ENCODE measurements at places on chromosomes 7 and 10.

DNA sequence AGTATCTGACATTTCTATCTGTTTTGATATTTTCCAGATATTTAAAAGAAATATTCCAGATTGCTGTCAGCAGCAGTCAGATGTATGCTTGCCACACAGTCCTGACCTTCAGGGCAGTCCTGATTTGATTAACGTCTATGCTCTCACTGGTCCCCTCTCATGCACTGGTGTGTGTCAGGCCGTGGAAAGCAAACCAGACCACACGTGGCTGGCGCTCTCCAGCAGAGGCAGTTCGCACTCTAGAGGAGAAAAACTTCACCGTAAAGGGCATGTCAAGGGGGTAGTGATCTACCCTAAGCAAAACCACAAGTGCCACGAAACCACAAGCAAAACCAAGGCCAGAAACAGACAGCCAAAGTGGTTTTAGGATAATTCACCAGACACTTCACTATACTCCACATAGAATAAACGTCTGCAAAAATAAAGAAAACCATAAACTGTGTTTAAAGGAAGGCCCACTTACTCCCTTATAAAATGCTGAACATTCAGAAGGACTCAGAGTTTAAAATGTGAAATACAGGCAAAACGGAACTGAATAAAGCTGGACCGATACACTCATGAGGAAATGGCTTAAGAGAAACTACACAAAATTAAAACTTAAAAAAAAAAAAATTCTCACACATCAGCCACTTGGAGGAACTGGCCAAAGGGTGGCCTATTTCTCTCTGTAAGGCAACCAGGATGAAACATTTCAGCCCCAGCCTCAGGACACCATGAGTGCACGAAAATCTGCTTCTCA lies 26.4 kb downstream of the PARP12 start:
- DNase-seq = no peak

DNA sequence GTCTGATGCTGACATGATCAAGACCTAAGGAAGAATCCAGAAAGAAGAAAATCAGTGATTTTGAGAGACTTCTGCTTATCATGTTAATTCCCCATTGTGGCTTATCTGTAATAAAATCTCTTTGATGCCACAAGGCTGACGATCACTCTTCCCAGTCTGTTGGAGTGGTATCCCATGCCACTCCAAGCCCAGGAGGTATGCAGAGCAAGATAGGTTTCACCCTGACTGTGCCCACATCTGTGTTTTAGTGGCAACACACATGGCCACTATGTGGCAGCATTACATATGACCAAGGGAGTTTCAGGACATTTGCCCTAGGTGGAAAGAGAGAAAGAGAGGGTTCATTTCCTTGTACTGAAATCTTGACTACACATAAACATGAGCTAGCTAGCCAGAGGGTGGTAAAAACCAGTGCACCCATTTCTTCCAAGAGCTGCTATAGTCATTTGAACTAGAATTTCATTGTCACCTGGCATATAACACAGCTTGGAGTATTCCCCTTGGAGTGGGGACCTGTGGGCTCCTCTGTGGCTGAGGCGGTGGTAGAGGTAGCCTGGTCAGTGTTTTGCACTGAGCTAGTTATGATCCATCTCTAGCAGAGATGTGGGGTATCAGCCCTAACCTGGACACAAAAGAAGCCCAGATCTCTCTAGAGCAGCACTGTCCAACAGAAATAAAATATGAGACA lies 20.8 kb downstream of the LAMB4 start:
- no peak for DNase-seq

DNA sequence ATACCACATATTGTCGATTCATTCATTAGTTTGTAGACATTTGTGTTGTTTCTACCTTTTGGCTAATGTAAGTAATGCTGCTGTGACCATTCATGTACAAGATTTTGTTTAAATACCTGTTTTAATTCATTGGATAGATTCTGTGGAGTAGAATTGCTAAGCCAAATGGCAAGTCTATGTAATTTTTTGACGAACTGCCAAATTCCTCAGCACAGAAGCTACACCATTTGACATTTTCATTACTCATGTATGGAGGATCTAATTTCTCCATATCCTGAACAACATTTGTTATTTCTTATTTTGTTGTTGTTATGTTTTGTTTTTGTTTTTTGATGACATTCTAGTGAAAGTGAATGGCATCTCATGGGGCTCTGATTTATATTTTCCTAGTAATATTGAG lies 1351.3 kb upstream of the SORCS1 start:
- DNase-seq = no peak

GRCh38 chr10:27512548-27512947 lies 8.4 kb downstream of the RAB18 start:
- DNase-seq = no peak

- DNase-seq = no peak
Measured at GRCh38 chr10:97548828-97549455, 23.6 kb upstream of the ANKRD2 start.

- no peak for DNase-seq
Measured at GRCh38 chr7:30074422-30075030, 46.3 kb downstream of the PLEKHA8 start.

DNA sequence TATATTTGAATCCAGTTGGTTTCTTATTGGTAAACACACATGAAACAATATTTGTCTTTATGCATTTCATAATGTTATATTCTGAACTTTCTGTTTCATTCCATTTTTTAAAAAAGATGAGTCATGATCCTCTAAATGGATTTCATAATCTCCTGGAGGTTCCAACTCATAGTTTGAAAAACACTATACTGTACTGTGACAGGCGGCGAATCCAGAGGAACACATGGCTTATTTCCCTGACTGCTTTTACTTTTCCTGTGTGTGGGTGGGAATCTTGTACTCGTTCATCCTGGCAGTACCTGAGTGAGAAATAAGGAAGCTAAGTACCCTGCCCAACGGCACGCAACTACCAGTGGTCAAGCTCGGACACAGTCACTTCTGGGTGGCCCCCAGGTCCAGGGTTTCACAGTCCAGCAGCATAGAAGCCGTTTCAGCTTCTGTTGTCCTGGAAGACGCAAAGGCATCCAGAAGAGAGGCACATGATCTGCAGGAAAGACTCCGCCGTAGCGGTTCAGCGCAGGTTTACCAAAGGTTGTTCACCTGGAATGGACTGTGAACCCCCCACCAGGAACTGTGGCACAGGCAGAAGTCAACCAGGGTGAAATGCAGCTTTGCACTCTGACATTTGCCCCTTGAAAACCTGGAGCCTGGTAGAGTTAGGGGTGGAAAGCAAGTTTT lies 117.7 kb downstream of the CCNY start:
- no peak for DNase-seq

GRCh38 chr10:49841615-49842332 lies 79.7 kb upstream of the OGDHL start:
- DNase-seq = no peak

DNA sequence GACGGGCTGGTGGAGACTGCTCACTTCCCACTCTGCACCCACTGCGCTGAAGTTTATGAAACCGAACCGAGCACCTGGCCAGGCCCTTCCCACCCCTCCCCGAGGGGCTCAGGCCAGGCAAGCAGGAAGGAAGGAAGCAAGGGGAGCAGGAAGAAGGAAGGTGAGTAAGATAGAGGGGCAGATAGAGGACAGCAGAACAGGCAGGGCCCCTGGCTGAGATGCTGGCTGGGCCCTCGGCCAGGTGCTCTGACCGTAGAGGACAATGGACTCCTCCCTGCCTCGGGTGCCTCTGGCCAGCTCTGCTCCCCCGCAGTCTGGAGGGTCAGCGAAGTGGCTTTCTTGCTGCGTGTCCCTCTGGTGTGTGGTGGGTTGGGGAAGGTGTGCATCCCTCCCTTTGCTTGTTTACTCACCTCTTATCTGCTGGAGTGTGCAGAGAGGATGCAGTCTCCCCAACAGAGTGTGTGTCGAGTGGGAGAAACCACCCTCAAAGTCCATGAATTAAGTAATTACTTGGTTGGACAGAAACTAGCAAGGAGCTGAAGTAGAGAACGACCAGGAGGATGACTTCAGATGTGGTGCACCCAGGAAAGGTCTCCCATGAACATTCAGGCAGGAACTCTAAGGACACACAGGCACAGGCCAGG lies 82.8 kb upstream of the PPP2R2D start:
- DNase-seq = no peak

GRCh38 chr7:81514546-81514945 lies 255.3 kb downstream of the HGF start:
- DNase-seq = no peak

- DNase-seq = no peak
Measured at GRCh38 chr7:11848251-11848650, 16.3 kb upstream of the THSD7A start.

DNA sequence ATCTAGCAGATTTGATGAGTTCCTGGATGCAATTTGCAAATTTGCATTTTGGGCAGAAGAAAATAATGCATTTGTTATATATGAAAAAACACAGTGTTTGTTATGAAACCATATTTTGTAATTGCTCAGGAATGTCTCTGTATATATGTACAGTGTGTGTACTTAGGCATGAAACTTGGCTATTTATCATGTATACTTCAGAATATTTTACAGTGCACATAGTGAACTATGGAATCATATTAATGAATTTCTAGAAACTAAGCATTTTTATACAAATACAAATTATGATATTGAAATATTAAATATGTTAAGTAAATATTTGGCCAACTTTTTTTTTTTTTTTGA lies 107.5 kb downstream of the TWIST1 start:
- no peak for DNase-seq

GRCh38 chr7:25545124-25546008 lies 317.1 kb upstream of the NPVF start:
- DNase-seq = no peak

DNA sequence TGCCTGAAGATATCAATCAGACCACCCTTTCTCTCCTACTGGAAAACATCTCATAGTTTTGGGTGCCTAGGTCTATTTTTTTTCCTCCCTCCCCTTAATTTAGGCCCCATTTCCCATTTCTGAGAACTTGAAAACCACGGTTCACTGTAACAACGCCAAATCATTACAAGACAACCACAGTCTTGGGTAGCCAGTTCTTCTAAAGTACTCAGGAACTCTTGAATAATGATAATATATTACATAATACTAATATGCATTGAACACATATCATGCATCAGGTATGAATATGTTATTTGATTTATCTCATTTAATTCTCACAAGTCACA lies 185.1 kb upstream of the ADO start:
- DNase-seq = no peak

- no peak for DNase-seq
Measured at GRCh38 chr7:116561697-116562483, 37.1 kb downstream of the CAV1 start.

GRCh38 chr7:22144950-22145349 lies 199.3 kb upstream of the CDCA7L start:
- no peak for DNase-seq

Data from stimulated activated CD4-positive, alpha-beta T cell treated with anti-CD3 and anti-CD28 coated beads, Interleukin-1b, Interleukin-23, amount 100 ng/mL, for 1 hour (primary cell).